CD4-positive, alpha-beta T cell treated with Interleukin-6 for 4 hours (primary cell): ENCODE measurements at places on chromosomes 1 and 21.
A peak's percentile ranks its signal among the peaks of the same experiment; 100 is the strongest.

DNA sequence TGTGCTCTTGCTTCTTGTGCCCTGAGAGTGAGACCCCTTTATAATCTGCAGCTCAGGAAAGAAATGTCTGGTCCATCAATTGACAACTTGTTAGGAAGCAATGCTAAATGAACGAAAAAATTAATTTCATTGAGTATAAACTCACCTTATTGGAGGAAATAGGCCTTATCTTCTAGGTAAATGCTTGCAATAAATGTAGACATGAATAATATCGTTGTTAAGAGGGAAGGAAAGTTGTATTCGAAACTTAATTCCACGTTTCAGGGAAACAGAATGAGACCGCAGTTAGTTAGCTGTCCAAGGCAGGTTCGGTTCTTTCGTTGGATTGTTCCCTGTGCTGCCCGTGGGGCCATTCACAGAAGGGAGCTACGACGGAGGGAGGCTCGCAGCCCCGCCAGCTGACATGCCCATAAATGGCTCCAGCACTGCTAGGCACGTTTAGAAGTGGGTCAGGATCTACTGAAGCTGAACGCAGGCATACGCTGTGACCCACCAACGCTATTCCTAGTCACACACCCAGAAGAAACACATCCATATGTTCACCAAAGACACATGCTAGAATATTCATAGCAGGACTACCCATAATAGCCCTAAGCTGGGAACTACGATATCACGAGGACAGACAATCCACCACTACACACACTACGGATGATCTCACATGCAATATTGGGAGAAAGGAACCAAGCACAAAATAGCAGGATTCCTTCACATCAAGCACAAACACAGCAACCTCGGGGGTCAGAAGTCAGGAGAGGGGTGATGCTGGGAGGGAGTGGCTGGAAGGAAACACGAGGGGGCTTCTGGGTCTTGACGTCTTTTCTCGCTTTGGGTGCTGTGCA is 56.2 kb upstream of the LBR start:
- no peak for DNase-seq

GRCh38 chr1:74463333-74463988 is 49.0 kb downstream of the LRRC53 start:
- no peak for DNase-seq

- DNase-seq, result peak; percentile 28
Observed at GRCh38 chr1:18581420-18581880, 49.2 kb upstream of the PAX7 start.

GRCh38 chr1:201153474-201154388 is 543 bp downstream of the TMEM9 start:
- DNase-seq, result no peak

DNA sequence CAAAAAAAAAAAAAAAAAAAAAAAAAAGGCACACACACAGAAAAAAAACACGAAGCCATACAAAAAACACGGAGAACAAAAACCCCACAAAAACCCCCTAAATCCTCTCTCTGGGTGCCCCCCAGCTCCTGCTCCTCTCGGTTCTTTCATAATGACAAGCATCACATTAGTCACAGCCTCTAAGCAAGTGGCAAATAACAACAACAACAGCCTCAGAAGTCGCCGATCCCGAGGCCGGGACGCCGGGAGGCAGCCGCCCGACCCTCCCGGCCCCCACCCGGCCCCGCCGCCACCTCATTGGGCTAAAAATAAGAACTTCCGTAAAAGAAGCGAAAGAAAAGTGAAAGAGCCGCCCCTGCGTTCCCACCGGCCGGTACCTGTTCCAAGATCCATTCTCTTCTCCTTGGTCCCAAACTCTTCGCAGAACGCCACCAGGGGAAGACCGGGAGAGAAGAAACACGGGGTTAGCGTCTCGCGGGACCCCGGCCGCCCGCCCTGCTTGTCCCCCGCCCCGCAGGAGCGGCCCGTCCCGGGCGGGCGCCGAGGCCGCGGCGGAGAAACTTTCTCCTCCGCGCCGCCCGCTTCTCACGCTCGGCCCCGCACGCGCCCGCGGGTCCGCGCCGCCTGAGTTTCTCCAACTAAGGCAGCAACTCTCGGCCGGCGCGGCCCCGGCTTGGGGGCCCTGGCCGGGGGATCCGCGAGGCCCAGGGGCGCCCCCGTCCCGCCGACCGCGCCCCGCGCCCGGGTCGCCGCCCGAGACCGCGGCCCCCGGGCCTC is 102.8 kb downstream of the CASZ1 start:
- DNase-seq, result peak; percentile 62

GRCh38 chr1:246587032-246587431 is 20.8 kb downstream of the CNST start:
- no peak for DNase-seq

GRCh38 chr1:234250747-234251146 is 122.5 kb upstream of the COA6 start:
- no peak for DNase-seq

DNA sequence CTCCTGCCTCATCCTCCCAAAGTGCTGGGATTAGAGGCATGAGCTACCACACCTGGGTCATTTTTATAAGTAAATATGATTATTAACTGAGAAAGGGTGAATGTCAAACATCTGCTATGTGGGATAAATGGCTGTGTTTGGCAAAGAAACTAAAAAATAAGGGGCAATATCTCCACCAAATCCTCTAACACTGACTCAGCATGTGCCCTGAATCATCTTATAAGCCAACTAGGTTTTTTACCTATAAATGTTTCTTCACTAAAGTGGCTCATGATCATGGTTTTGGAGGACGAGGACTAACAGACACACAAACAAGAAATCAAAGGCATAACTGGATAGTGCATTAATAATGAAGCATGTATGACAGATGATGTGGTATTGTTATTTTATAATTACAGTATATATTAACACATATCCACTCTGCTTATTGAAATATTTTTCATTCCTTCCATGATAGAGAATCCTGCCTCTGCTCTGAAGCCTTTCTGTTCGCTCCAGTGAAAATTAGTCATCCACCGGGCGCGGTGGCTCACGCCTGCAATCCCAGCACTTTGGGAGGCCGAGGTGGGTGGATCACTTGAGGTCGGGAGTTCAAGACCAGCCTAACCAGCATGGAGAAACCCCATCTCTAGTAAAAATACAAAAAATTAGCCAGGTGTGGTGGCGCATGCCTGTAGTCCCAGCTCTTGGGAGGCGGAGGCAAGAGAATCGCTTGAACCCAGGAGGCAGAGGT is 11.7 kb upstream of the ARHGAP29 start:
- no peak for DNase-seq

- peak; percentile 12 for DNase-seq
Observed at GRCh38 chr1:222618880-222619596, 1.1 kb downstream of the MIA3 start.

DNA sequence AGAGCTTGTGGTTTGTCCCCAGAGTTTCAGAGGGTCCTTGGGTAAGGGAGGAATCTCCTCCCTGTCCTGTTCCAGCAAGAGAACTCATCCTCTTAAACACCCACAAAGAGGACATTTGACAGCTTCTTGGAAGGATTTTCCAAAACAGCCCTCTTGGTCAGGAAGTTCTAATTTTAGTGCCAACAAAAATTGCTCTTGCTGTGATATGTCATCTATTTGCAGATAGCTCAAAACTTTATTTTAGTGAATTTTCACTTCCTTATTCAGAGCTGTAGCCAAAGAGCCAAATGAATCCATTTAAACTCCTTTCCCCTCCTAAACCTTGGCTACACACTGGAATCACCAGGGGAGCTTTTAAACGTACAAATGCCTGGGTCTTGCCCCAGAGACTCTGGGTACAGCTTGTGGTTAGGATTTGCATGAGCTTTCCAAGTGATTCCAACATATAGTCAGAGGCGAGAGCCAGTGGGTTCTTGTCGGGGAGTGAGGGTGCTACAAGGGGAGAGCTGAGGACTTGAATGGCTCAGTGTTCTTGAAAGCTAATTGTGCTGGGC is 11.8 kb upstream of the RASSF5 start:
- DNase-seq, result no peak

- no peak for DNase-seq
Observed at GRCh38 chr1:18060366-18060765, 47.2 kb upstream of the IGSF21 start.

DNA sequence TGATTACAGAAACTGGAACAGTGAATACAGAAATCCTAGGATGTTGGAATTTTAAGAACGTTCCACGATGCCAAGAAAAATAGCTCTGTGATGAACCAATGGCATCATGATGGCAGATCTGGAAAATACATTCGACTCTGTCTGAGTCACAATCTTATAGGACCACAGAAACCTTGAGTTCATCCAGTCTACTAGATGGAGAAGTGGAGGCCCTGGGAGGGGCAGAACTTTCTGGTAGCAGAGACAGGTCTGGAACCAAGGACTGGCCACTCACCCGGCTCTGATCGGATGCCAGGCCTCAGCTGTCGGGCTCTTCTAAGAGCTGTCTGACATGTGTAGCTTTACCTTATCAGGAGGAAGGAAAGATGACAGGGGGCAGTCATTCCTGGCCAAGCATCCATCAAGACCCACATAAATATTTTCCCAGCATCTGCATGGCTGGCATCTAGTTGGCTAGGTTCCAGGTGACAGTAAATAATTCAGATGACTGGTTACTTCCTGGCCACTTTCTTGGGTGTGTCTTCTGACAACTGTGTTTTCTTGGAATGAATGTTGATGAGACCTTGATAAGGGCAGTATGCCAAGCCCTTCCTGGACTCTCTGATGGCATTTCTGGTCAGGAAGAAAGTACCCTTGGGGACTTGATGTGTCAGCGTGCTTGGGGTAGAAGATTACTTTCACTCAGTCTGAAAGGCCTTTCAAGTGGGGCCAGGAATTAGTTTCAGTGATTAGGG is 72.6 kb upstream of the TRABD2B start:
- no peak for DNase-seq

GRCh38 chr21:24423546-24423945 is 1183.7 kb downstream of the MRPL39 start:
- no peak for DNase-seq

DNA sequence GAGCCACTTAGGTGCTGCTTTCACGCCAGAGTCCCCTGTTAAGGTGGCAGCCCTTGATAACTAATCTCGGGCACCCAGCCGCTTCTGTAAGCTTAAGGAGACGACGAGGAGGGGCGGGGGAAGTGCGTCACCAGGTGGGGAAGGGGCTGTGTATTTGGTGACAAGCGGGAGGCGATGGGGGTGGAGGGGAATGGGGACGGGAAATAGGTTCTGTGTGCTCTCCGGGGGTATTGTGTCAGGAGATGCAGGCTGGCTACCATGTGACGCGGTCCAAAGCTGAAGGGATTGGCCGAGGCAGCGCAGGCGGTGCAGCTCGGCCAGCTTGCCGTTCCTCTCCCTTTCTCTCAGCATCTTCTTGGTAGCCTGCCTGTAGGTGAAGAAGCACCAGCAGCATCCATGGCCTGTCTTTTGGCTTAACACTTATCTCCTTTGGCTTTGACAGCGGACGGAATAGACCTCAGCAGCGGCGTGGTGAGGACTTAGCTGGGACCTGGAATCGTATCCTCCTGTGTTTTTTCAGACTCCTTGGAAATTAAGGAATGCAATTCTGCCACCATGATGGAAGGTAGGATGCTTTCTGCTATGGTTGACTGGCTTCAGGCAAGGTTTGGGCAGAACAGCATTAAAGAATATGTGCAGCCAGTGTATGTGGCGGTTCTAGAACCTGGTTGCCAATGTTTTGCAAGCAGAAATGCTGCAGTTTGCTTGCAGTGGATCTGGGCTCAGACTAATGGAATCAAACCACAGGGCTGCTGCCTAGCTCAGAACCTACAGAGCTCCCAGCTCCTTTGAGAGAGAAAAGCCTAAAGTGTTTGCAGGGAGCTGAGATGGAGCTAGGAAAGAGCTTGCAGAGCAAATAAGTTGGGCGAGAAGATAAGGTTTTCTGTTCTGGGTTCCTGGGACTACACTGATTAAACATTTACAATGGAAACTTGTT is at the start of gene SGIP1:
TSS of gene SGIP1 (plus strand) at position 350 of the 937 bp plus-strand sequence. CDS start at position 556, 206 bp downstream.
- DNase-seq, result peak; percentile 31

DNA sequence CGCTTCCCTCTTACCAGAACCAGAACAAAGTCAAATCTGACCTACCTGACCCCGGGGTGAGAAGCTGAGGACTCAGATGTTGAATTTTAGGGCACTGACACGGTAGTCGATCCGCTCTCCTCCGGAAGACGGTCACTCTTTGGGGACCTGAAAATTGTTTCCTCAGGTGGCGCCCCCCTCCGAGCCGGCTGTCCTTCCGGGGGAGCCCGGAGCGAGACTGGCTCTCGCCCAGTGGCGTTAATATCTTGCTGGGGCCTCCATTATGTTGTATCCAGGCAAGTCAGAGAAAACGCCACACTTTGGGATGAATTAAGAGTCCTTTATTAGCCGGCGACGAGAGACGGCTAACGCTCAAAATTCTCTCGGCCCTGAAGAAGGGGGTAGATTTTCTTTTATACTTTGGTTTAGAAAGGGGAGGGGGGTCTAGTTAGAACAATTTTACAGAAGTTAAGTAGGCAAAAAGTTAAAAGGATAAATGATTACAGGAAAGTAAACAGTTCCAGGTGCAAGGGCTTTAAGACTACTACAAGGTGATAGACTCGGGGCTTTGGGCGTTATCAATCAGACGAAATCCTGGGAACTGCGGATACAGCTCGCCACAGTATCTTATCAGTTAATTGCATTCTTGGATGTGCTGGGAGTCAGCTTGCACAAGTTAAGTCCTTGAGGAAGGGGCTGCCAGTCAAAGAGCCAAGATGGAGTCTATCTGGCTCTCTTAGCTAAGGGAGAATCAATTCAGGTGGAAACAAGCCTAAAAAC is 269.5 kb downstream of the DSCAM start:
- DNase-seq, result no peak

DNA sequence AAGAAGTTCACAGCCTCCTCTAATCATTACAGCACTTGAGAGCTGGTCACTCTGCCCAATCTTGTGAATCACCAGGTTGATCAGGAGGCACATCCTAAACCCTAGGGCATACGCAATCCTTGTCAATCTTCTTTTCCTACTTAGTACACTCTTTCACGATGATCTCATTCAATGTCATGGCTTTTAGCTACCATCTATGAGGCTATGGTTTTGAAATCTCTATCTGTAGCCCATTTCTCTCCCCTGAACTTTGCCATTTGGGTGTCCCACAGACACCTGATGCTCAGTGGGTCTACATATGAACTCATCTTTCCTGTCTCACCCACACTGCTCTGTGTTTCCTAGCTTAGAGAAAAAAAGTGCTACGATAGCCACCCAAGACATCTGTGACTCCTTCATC is 1.9 kb upstream of the MED18 start:
- DNase-seq, result no peak

- no peak for DNase-seq
Observed at GRCh38 chr1:214386747-214387146, 105.8 kb downstream of the SMYD2 start.

DNA sequence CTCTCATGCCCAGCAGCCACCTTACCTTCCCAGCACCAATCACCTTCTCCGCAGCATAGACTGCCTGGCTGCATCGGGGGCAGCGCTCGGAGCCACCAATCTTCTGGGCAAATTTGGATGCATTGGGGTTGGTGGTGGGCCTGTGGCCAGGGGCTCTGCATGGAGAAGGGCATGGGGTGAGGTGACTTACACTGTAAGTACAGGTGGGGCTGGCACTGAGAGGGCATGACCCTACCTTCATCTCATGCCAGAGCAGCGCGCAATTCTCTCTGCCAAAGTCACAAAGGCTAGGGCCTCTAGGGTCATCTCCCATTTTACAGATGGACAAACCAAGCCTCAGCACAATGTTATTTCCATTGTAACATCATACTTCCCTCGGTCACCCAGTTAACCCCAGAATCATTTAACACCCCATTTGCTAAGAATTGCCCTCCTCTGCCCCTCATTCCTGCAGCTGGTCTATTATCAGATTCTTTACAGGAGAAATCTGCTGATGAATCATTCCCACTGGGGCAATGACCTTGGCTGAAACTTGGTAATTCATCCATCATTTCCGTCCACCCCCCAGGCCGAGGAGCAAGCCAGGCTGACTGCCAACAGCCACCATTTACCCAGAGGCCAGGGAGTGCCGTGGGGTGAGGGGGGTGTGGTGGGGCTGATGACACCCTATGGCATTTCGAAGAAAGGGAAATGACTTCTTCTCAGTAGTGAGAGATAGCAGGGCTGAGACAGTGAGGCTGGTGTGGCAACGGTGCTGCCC is 17.9 kb downstream of the CSRP1 start:
- no peak for DNase-seq
